ENCODE measurements at places on chromosomes 16 and 17.

GRCh38 chr17:9860851-9861250 is 35.1 kb downstream of the GLP2R start:
- no peak for DNase-seq

DNA sequence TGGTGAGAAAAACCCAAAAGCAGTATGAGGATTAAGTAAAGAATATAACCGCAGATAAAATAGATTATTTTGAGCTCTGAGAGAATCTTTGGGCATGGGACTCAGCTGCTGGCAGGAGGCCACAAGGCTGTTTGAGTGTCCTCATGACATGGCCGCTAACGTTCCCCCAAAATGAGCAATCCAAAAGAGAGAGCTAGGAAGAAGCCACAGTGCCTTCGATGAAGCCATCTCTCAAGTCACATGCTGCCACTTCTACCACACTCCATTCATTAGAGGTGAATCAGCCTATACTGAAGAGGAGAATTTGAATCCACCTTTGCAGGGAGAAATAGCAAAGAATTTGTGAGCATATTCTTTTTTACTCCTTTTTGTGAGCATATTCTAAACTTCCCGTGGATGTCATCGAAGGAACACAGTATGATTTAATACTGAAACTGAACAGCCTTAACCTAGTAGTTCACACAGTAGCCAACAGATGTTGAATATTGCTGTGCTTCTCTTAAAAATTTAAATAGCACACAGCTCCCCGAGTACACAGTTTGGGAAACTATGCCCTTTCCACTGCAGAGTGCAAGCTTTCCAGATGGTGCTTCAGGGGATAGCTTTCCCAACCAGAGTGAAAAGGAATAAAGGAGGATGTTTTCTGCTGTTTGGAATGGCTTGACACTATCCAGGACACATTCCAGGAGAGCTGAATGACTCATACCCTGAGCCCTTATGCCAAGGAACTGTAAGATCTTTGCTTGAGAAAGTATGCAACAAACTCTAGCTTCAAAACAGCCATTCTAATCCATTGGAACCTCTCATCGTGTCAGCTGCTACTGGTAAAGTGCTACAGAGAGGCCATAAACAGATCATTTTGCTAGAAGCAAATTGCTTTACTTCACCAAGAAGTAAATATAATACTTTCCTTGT is 33.9 kb downstream of the ANKFY1 start:
- DNase-seq, result no peak

- no peak for DNase-seq
Measured at GRCh38 chr16:46747777-46748651, at the start of gene MYLK3. TSS of gene MYLK3 (minus strand) at chr16:46748344. CDS start at chr16:46748193, 151 bp downstream.

DNA sequence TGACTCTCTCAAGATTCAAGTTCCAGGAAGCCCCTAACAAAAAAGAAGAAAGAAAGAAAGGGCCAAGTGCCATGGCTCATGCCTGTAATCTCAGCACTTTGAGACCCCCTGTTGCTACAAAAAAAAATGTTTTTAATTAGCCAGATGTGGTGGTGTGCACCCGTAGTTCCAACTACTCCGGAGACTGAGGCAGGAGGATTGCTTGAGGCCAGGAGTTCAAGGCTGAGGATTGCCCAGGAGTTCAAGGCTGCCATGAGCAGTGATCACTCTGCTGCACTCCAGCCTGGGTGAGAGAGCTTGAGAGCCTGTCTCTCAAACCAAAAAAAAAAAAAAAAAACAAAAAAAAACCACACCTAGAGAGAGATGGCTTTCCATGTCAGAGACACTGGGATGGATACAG is 18.8 kb downstream of the TLE7 start:
- no peak for DNase-seq

DNA sequence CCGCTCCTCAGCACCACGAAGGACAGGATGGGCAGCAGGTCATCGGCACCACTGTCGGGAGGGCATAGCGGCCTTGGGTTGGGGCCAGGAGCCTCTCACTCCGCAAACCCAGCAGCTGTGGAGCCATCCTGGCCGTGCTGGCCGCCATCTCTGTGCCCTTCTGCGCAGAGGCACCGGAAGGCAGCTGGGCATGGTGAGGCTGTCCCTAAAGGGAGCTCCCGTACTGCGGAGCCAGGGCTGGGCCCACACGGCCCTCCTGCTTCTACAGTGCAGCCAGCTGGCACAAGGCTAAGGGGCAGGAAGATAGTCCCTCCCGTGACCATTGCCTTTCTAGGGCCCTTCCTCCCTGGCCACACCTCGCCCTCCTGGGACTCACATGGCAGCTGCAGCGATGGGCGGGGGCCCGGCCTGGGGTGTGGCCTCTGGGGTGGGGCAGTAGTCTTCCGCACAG is 7.0 kb upstream of the SPATA2L start:
- no peak for DNase-seq

GRCh38 chr16:23434380-23434779 is 18.6 kb downstream of the COG7 start:
- no peak for DNase-seq

GRCh38 chr17:55962951-55963401 is 190.3 kb upstream of the ANKFN1 start:
- DNase-seq, result no peak

DNA sequence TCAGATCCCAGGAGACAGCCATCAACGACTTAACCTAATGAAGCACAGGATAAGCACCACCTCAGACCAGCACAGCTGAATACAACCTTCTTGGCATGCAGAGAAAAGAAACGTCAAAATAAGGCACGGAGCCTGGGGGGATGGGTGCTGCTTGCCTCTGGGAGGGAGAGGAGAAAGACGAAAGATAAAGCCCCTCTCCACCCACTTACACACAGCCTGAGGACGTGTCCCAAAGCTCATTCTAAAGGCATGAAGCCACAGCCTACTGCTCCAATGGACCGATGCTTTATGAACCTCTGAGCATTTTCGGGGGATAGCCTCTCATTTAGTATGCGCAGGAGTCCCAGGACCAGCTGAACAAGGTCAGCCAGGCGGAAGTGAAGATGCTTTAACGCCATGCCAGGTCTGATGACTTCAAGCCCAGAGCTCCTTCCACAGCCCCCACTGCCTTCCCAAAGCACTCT is 31.1 kb downstream of the ST3GAL2 start:
- no peak for DNase-seq

DNA sequence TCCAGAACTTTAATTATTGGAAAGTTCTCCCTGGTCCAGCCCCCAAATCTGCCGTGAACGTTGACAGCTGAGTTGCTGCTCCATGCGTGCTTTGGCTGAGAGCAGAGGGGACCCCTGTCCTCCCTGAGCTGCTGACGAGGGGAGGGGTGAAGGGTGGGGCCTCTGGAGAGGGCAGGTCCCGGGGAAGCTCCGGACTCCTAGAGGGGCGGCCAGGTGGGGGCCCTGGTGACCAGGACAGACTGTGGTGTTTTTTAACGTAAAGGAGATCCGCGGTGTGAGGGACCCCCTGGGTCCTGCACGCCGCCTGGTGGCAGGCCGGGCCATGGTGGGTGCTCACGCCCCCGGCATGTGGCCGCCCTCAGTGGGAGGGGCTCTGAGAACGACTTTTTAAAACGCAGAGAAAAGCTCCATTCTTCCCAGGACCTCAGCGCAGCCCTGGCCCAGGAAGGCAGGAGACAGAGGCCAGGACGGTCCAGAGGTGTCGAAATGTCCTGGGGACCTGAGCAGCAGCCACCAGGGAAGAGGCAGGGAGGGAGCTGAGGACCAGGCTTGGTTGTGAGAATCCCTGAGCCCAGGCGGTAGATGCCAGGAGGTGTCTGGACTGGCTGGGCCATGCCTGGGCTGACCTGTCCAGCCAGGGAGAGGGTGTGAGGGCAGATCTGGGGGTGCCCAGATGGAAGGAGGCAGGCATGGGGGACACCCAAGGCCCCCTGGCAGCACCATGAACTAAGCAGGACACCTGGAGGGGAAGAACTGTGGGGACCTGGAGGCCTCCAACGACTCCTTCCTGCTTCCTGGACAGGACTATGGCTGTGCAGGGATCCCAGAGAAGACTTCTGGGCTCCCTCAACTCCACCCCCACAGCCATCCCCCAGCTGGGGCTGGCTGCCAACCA is at the start of gene MC1R:
MC1R (plus strand) TSS at position 410 of the 895 bp plus-strand sequence; CDS start at position 807, 397 bp downstream.
- DNase-seq, result no peak

- DNase-seq, result no peak
Measured at GRCh38 chr16:27381236-27381635, 20.7 kb upstream of the IL21R start.

GRCh38 chr16:15542261-15542660 is 100.7 kb downstream of the MARF1 start:
- DNase-seq, result no peak

DNA sequence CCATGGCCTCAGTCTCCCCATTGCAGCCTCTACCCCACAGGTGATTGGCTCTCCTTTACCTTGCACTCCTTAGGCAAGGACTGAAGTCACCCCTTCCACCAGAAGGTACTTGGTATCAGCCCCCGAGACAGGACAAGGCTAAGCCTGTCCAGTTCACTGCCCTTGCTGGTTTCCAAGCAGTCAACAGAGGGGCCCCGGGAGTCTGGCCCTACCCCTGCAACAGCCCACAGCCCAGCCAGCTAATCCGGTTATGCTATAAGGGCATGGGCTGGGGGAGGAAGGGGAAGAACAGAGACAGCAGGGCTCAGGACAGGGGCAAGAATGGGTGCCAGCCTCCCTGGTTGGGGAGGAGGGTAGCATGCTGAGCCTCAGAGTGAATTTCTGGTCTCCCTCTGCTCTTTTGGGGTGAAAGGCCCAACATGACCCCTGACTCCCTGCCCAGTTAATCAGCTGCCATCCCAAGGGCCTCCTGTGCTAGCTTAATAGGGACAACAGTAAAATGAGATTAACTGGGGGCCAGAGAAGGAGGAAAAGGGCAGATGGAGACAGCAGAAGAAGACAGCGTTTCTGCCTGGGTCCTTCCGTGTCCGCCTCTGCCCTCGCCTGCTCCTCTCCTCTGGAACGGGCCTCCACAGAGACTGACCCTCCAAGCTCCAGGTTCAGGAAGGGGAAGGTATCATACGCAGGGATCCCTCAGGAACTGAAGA is 10.7 kb downstream of the DLG4 start:
- DNase-seq, result no peak

DNA sequence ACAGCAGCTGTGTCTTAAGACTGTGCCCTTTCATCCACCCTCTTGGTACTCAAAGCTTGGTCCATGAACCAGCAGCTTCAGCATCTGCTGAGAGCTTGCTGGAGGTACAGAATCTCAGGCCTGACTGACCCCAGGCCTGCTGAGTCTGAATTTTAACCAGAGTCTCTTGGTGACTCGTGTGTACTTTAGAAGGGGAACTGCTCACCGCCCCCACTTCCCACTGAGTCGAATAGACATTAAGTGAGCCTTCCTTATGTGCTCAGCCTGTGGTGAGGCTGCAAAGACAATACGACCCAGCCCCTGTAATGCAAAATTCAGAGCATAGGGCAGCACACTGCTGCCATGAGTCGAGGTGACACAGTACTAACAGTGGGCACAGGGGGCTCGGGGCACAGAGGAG is 662.8 kb downstream of the WWOX start:
- no peak for DNase-seq

DNA sequence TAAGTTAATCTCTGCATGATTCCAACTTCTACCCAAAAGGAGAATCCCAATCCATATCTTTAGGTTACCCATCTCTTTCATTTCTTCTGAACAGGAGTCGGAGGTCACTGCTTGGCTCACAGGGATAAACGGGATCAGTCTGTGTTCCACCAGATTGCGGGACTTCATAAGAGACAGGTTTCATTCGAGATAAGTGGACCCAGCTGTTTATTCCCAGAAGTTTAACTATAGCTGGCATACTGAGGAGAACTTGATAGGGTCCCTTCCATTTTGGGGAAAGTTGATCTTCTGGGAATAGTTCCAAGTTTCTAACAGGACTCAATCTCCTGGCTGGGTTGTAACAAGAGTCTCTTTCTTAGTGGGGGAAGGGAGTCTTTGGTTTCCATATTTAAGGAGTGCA is 45.4 kb upstream of the ARL4D start:
- no peak for DNase-seq

DNA sequence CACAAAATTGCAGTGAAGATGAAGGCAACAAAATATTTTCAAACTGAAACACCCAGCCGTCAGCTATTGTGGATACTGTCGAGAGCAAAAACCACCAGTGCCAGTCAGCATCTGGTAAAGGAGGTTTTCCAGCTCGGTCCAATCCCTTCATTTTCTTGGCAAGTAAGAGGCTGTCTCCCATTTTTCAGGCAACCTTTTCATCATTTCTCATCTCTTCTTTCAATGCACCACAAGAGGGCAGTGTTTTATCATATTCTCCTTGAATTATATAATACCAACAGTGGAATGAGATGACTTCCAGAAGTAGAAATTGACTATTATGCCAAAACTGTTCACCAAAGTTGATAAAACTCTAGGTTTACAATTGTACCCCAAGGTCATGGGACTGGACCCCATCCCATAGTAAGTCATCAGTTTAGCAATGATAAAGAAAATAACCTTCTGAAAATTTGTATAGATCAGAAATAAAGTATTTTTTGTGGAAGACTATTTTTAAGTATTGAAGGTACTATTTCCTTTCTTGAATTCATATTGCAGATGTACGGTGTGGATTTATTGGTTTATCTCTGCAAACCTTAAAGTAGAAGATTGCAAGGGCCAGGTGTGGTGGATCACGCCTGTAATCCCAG is 16.8 kb downstream of the NQO1 start:
- no peak for DNase-seq

DNA sequence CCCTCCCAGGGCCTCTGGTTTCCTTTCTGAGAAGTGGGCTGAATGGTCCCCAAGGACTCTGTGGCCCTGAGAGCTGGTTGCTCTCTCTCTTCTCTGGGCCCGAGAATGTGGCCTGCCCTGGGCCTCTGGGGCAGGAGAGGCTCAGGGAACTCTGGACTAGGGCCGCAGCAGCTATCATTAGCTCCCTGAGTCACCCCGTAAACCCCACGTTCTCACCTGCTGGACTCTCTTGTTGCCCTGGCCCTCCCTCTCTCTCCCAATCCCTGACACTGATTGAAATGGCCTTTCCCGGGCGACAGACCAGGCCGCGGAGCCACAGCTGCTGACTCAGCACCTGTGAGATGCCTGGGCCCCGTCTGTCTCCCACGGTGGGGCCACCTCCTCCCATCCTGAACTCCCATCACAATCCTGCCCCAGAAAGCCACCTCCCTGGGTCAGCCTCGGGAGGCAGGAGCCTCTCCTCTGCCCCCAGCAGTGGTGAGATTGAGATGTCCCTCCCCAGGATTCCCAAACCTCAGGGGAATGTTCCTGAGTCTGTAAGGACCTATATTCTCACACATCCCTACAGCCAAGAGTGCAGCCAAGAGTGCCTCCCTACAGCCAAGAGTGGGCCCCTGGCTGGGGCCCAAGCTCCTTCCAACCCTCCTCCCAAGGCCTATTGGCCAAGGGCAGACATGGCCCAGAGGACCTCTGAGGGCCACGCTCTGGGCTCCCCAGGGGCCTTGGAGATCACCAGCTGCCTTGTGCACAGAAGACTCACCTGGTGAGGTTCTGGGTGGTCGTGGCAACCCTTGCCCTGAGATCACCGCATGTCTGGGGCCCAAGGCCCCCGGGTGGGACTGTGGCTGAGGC is 470 bp downstream of the TRPV3 start:
- DNase-seq, result no peak

- DNase-seq, result no peak
Measured at GRCh38 chr16:28062847-28063521, 530 bp downstream of the GSG1L start.

GRCh38 chr17:8223356-8224126 is 13.2 kb upstream of the AURKB start:
- DNase-seq, result peak; percentile 67

- DNase-seq, result no peak
Measured at GRCh38 chr16:27083861-27084261, 17.1 kb downstream of the C16orf82 start.
